ENCODE measurements at places on chromosomes 13 and 19.

- no peak for DNase-seq
Measured at GRCh38 chr19:1763648-1764639, 10.6 kb downstream of the ONECUT3 start.

DNA sequence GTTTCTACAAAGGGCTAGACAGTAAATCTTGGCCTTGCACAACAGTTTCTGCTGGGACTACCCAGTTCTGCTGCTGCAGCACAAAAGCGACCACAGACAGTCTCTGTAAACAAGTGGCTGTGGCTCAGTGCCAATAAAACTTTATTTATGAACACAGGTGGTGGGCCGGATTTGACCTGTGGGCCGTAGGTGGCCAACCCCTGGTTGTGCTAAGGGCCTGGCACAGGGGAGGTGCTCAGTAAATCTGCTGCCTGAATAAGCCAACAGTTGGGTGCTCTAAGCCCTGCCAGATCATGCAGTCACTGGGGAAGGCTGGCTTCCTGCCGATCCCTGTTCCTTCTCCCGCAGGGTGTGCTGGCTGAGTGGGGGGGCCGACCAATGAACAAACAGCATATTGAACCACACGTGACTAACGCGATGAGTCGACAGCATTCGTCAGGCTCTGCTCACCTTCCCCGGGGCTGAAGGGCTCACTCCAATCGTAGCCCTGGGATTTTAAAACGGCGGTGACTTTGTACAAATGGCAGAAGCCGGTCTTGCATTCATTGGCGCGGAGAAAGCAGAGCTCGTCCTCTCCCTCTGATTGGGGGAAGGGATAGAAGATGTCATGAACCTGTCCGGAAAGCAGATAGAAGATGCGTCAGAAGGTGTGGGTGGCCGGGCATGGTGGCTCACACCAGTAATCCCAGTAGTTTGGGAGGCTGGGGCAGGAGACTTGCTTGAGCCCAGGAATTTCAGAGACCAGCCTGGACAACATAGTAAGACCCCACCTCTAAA lies 24.3 kb upstream of the MYDGF start:
- DNase-seq: peak; percentile 87

DNA sequence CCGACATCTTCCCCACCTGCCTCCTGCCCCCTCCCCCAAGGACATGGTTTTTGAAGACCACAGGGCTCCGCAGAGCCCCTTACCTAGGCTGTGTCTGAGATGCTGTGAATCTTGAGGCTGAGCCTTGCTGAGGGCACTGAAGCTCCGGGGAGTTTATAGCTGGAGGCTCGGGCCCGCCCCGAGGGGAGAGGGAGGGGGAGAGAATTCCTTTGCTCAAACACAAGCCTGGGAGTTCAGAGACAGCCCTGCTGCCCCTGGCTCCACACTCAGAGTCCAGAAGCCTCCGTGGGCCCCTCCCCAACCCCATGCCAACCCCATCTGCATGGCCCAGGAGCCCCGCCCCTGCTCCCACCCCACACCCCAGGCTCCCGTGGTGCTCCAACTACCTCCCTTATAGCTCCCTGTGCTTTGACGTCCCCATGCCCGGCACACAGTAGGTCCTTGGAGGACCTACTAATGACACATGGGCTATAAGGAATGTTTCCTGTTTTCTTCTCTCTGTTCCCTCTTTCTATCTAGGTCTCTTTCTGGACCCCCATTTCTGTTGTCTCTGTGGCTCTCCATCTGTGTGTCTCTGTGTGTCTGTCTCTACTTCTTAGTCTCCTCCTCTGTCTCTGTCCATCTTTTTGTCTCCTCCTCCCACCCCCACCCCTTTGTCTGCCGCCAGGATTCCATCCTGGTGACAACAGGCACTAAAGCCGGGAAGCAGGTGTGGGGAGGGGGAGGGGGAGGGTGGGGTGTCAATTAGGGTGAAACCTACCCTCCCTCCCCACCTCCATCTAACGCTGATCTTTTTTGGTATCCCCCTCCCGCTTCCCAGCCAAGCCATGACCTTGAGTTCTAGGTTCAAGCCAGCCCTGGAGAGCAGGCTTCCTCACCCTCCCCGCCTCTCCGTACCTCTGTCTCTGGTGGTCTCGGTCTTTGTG lies at the start of gene TNNT1:
Gene TNNT1, minus strand, starts transcription at position 129 of the 926 bp plus-strand sequence. CDS start 2,049 bp downstream, outside the sequence.
- DNase-seq: no peak

- no peak for DNase-seq
Measured at GRCh38 chr13:83634601-83635000, 247.7 kb downstream of the SLITRK1 start.

DNA sequence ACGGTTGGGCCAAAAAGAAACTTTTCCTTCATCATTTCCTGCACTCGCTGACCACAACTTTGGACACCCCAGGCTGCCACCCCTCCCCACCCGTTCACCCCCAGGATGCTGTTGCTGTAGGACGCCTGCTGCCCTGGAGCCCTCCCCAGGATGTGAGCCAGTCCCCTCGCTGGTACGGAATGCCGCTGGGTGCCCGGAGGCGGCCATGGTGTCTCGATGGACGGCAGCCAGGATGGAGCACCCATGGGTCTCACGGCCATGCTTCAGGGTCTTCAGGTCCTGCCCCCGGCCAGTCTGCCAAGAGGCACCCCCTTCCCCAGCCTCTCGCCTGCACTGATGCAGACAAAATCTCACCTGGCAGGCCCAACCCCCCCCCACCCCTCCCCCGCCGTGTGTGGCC lies 15.4 kb upstream of the CSNK1G2 start:
- no peak for DNase-seq

- DNase-seq: no peak
Measured at GRCh38 chr13:43095771-43096719, 72.7 kb downstream of the DNAJC15 start.

DNA sequence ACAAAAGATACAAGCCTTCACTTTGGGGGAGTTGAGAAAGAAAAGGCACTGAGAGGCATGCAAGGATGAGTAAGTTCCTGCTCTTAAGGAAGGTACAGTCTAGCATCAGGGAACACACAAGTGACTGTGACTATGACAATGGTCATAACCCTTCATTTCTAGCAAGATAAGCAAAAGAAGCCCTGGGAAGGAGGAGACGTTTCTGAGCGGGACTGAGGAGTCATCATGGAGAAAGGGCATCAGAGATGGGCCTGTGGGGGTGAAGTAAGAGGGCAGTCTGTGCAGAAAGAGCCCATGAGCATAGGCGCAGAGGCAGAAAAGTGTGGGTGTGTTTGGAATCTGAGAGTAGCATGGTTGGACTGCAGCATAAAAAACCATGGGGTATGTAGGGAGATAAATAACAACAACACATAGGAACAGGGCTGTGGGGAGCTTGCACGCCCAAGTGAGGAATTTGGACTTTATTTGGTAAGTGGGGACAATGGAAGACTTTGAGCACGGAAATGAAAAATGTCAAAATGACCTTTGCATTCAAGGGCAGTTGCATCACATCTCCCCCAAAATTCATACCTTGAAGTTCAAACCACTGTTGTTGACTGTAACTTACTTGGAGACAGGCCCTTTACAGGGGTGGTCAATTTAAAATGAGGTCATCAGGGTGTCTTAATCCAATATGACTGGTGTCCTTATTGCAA lies 86.7 kb downstream of the MBNL2 start:
- DNase-seq: peak; percentile 60

- no peak for DNase-seq
Measured at GRCh38 chr19:7912697-7913564, 1.7 kb upstream of the TGFBR3L start.

- DNase-seq: peak; percentile 66
Measured at GRCh38 chr13:99086267-99087097, 108.6 kb upstream of the DOCK9 start.

DNA sequence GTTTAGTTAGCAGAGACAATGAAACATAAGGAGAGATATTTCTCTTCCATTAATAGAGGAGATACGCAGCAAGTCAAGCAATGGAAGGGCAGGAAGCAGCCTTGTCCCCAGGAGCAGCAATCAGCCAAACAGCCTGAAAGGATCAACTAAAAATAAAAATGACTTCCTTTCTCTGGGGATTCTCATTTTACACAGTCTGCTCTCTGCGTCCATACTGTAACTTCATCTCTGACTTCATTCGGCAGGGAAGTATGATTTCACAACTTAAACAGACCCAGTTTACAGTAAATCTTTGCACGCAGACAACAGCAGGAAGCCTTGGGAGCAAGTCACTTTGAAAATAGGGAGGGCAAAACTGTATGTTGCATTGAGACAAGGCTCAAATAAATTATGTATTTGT lies 826.7 kb downstream of the DIAPH3 start:
- peak; percentile 66 for DNase-seq

- peak; percentile 62 for DNase-seq
Measured at GRCh38 chr19:9958379-9958821, 22.1 kb upstream of the OLFM2 start.
